ENCODE measurements at places on chromosomes 2 and 18. TPM values are rescaled to one million over a fixed set of nuclear protein-coding genes. Genes with fewer than 3 reads are reported as not detected.

- H3K4me1 ChIP-seq = peaks cover 9% of the 10 kb centered on the region
- H3K27me3 ChIP-seq = no peaks in the 10 kb centered on the region
- H3K4me3 ChIP-seq = no peak overlapping the region
- no peak overlapping the region for H3K27ac ChIP-seq
- H3K36me3 ChIP-seq = no peaks in the 10 kb centered on the region
Observed at GRCh38 chr2:213121690-213122089, 29.7 kb downstream of the IKZF2 start.

DNA sequence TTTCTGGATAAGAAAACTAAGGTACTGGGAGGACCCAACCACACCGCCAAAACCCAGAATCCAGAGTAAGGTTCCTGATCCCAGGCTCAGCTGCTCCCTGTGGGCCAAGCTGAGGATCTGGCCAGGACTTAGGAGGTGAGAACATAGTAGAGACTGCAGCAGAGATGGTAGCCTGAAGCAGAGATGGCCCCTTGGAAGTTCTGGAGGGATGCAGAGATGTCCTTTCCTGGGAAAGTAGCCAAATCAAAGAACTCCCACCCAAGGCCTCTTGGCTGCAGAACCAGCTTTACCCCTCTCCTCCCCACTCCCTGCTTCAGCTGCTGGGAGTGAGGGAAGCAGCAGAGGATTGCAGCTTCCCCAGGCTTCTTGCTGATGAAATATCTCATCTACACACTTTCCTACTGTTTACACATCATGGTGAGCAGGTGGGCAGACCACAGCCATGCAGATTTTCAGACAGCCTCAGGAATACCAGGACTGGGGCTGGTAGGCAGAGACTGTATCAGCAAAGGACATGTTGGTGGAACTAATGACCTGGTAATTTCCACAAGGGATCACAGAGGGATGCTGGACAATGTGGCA, 32.7 kb downstream of the TMEM17 start:
- no peak for DNase-seq
- no peak overlapping the region for H3K4me3 ChIP-seq
- H3K4me1 ChIP-seq = peaks cover 19% of the 10 kb centered on the region
- no peaks in the 10 kb centered on the region for H3K36me3 ChIP-seq

Gene CIDEA
- total RNA-seq = not detected

DNA sequence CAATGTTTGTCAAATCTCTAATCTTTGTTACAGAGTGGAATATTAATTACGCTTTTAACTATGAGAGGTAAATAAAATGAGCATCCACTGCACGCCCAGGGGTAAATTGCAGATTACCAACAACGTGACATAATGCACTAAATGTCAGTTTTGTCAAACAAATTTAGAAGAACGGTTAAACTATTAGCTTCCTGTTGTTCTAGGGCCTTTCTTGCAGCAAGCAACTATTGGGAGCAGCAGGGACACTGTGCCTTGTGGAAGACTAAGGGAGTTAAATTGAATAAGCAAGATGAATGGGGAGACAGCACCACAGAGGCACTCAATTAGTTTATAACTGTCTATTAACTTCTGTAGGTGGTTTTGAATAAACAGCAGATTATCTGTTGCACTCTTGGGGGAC, 391.0 kb upstream of the RAB12 start:
- H3K4me1 ChIP-seq = peaks cover 50% of the 10 kb centered on the region
- H3K4me3 ChIP-seq = no peak overlapping the region
- DNase-seq = peak; percentile 52
- H3K27ac ChIP-seq = no peak overlapping the region
- no peaks in the 10 kb centered on the region for H3K36me3 ChIP-seq

GRCh38 chr18:56445422-56445821, 193.0 kb downstream of the TXNL1 start:
- no peak overlapping the region for H3K4me3 ChIP-seq
- no peak overlapping the region for H3K27ac ChIP-seq
- H3K4me1 ChIP-seq = no peaks in the 10 kb centered on the region
- DNase-seq = no peak
- no peaks in the 10 kb centered on the region for H3K36me3 ChIP-seq

GRCh38 chr2:239756031-239756789, 268.9 kb downstream of the NDUFA10 start:
- H3K36me3 ChIP-seq = no peaks in the 10 kb centered on the region
- no peak overlapping the region for H3K27ac ChIP-seq
- no peak for DNase-seq
- H3K4me1 ChIP-seq = peaks cover 8% of the 10 kb centered on the region

Gene TUBA4B
- not detected for total RNA-seq

Gene ASXL2
- total RNA-seq = 8.7 TPM

DNA sequence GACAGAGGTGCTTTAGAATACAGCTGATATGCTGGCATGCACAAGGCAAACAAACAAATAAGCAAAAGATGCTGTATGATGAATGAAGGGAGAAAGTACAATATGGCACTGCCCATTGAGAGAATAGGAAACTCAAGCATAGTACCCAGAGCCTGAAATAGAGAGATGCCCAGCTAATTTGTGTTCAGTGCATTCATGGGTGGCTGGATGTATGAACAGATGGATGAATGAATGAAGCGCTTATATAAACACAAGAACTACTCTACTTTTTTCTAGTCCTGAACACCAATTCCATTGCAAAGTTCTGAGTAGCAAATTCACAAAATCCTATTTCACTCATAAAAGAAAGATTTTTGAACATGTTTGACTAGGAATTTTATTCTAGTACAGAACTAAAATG, 756.3 kb downstream of the SATB2 start:
- no peaks in the 10 kb centered on the region for H3K4me1 ChIP-seq
- H3K27ac ChIP-seq = no peak overlapping the region
- no peaks in the 10 kb centered on the region for H3K36me3 ChIP-seq
- no peak for DNase-seq

DNA sequence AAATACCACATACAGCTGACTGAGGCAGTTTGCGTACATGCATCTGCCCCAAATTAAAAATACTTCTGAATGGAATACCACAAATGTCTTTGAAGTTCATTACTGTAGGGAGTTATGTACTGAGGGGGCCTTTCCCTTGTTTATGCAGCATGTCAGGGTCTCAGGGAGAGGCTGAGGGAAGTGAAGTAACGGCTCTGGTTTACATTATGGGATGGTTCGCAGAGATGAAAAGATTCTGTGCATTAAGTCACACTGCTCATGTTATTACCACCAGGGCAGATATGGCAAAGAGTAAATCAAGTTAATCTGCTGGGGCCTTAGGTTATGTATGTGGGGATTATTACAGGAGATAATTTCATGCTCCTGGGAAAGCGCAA, 385.9 kb upstream of the RND3 start:
- peaks cover 36% of the 10 kb centered on the region for H3K4me1 ChIP-seq
- H3K36me3 ChIP-seq = no peaks in the 10 kb centered on the region
- H3K27me3 ChIP-seq = no peaks in the 10 kb centered on the region
- H3K27ac ChIP-seq = no peak overlapping the region
- DNase-seq = no peak
- H3K4me3 ChIP-seq = no peak overlapping the region

Gene CFAP65
- 0.22 TPM for total RNA-seq

Gene LYPD1
- total RNA-seq = 5.3 TPM

All from neural progenitor cell (in vitro differentiated cells).